ENCODE measurements at places on chromosomes 2 and 18.

GRCh38 chr2:166727095-166727494, 161.2 kb upstream of the XIRP2 start:
- no peak for DNase-seq

DNA sequence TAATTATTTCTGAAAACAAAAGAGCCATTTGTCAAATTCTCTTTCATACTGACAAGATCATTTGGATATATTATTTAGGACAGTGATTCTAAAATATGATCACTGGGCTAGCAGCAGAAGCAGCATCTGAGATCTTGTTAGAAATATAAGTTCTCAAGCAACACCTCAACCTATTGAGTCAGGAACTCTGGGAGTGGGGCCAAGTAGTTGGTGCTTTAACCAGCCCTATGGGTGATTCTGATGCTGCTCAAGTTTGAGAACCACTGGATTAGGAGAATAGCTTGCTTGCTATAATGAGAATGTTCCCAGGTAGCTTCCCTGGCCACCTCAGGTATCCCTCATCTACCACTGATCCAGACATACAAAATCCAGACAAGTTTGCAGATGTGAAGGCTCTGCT, 466.9 kb upstream of the CELF4 start:
- DNase-seq, result no peak

DNA sequence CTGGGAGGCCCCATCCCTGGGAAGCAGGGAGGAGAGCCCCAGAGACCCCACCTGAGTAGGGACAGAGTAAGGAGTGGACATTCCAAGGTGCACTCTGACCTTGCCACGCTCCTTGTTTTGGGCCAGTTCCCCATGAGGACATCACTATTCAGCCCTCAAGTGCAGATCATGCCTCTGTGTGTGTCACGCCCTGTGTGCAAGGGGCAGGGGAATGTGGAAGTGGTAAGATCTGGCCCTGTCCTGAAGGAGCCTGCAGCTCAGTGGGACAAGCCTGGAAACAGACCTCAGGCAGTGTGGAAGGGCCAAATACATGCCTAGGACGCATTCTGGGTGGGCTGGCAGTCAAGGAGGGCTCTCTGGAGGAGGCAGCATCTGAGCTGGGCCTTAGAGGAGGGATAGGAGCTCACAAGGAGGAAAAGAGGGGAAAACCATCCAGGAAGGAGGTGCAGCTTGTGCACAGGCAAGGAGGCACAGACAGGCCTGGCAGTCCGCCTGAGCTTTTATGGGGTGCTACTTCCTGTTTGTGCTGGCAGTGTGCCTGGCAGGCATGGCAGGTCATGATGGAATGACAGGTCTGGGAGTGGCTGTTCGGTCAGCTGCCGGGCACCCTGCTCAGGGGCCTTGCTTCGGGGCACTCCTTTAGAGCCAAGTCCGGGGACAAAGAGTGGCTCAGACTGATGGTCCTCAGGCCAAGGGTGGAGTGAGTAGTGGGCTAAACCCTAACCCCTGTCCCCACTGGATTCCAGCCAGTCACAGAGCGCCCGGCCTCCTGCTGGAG, 3.3 kb downstream of the KLHL30 start:
- peak; percentile 36 for DNase-seq

- no peak for DNase-seq
Observed at GRCh38 chr2:228283491-228284171, 102.1 kb upstream of the SPHKAP start.

DNA sequence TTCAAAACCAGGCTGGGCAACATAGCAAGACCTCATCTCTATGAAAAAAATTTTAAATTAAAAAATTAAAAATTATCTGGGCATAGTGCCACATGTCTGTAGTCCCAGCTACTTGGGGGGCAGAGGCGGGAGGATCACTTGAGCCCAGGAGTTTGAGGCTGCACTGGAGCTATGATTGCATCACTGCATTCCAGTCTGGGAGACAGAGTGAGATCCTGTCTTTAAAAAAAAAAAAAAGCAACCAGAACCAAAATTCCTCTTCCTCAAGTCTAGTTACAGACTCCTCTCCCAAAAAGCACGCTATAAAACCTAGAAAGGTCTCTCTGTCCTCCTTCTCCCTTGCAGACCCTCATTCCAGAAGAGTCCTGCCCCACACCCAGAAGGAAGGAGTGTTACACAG, 23.9 kb downstream of the TNFAIP6 start:
- DNase-seq, result no peak

GRCh38 chr18:9712611-9713010, 4.5 kb downstream of the RAB31 start:
- DNase-seq, result peak; percentile 65

GRCh38 chr18:26088487-26088886, 1.9 kb downstream of the SS18 start:
- no peak for DNase-seq
